ENCODE measurements at places on chromosomes 16 and 17. TPM values are rescaled to one million over a fixed set of nuclear protein-coding genes. Genes with fewer than 3 reads are reported as not detected.

GRCh38 chr17:60155815-60156214 is 6.0 kb downstream of the CA4 start:
- no peak for DNase-seq
- H3K27ac ChIP-seq: no peak overlapping the region

- H3K36me3 ChIP-seq: no peaks in the 10 kb centered on the region
- no peaks in the 10 kb centered on the region for H3K27me3 ChIP-seq
- H3K4me3 ChIP-seq: no peak overlapping the region
- peaks cover 5% of the 10 kb centered on the region for H3K4me1 ChIP-seq
- no peak for DNase-seq
Measured at GRCh38 chr17:66562119-66562518, 259.7 kb downstream of the PRKCA start.

GRCh38 chr17:75133001-75133400 is 1.5 kb upstream of the NT5C start:
- H3K27me3 ChIP-seq: no peaks in the 10 kb centered on the region
- no peak overlapping the region for H3K27ac ChIP-seq
- H3K36me3 ChIP-seq: peaks cover 17% of the 10 kb centered on the region
- H3K4me3 ChIP-seq: no peak overlapping the region
- peaks cover 5% of the 10 kb centered on the region for H3K4me1 ChIP-seq
- no peak for DNase-seq

DNA sequence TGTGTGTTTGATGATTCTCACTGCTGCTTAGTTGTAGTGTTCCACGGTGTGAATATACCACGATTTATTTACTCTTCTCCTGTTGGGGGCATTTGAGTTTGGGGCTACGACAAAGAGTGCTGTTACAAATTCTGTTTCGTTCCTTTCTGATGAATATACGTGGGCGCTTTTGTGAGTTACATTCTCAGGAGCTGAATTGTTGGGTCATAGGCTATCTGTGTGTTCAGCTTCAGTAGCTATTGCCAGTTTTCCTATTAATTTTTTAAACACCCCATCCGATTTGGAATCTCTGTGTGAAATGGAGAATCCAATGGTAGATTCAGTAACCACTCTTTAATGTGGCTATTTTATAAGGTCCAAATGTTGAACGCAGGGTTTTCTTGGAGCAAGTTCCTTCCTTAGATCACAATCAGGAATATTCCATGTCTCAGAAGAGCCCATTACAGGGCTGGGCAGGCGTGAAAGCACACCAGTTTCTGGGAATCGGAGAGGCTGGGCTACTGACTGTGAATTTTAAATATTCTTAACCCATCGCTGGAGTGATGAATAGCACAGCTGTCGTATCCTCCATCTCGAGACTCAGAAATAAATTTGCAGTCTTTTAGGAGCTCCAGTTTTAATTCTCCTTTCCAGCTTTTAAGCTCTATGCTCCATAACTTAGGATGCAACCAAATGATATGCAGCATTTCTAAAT is 115.9 kb downstream of the PITPNC1 start:
- H3K27ac ChIP-seq: no peak overlapping the region
- no peak overlapping the region for H3K4me3 ChIP-seq
- H3K27me3 ChIP-seq: no peaks in the 10 kb centered on the region
- H3K36me3 ChIP-seq: no peaks in the 10 kb centered on the region
- DNase-seq: no peak
- peaks cover 7% of the 10 kb centered on the region for H3K4me1 ChIP-seq

DNA sequence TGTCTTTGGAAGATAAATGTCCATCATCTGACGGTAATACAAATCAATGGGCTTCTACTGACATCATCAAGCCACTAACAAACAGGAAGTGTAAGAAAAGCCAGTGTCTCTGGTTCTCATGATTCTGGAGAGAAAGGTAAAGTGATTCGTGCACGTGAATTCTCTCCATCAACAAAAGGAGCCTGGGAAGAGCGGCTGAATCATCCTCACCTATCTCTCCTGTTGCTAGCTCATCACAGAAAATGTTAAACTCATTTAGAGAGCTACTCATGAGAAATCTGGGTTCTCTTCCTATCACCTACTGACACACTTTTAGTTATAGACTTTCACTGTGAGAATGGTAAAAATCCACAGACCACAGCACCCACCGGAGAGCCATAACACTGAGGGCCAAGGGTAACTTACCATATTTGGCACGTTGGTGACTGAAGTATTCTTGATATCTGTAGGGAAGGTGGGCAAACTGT is 70.3 kb downstream of the CREBBP start:
- H3K27ac ChIP-seq: no peak overlapping the region
- H3K27me3 ChIP-seq: no peaks in the 10 kb centered on the region
- no peak for DNase-seq
- no peaks in the 10 kb centered on the region for H3K36me3 ChIP-seq
- H3K4me3 ChIP-seq: no peak overlapping the region

DNA sequence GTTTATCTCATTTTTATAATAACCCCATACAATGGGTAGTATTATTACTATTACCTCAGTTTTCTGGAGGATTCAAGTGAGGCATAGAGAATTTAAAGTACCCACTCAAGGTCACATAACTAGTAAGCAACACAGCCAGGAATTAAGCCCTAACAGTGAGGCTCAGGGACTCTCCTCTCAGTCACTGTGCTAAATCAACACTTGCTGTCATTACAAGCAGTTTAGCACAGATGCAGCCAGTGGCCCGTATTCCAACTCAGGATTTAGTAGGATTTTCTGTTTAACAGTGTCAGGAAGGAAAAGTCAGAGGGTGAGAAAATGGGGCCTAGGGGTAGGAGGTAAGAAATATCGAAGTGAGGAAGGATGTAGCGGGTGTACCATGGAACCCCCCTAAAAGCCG is 536.9 kb downstream of the TMEM114 start:
- no peak for DNase-seq
- no peaks in the 10 kb centered on the region for H3K36me3 ChIP-seq
- no peaks in the 10 kb centered on the region for H3K27me3 ChIP-seq
- H3K4me1 ChIP-seq: no peaks in the 10 kb centered on the region

GRCh38 chr16:19713697-19714096 is 4.3 kb downstream of the KNOP1 start:
- no peaks in the 10 kb centered on the region for H3K27me3 ChIP-seq
- H3K27ac ChIP-seq: no peak overlapping the region
- no peak overlapping the region for H3K4me3 ChIP-seq
- no peak for DNase-seq

DNA sequence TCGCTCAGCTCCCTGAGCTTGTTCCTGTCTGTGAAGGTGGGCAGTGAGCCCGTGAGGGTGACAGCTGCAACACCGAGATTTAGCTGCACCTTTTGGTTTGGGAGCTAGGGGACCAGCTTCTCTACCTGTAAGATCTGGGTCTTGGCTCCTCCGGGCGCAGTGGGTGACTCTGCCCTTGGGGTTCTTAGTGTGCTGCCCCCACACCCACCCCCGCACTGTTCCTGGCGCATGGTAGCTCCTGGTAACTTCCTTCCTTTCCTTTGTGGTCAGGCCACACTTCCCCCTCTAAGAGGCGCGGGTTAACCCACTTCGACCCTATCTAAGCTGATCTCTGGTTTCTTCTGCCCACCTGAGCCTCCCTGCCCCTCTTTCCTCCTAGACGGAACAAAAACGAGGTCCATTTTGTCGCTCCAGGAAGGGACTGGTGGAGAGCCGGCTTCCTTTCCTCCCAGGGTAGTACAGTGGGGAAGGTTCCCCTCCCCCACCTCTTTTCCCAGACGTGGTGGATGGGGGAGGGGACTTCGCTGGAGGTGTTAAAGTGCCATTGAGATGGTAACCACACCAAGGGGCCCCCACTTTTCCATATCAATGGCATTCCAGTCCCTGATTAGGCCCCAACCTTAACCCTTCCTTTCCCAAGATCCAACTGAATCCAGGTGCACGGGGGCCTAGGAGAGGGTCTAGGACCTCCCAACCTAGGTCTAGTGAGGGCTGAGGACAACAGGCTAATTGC is 4.6 kb upstream of the CLDN9 start:
- H3K4me1 ChIP-seq: peaks cover 20% of the 10 kb centered on the region
- H3K4me3 ChIP-seq: peak overlapping the region; percentile 60
- DNase-seq: peak; percentile 94
- H3K27ac ChIP-seq: peak overlapping the region; percentile 96

The GAS7 gene
- total RNA-seq: 14.5 TPM

The FBXO39 gene
- total RNA-seq: 0.22 TPM

The KRTAP4-2 gene
- total RNA-seq: not detected

The PRAC2 gene
- not detected for total RNA-seq

The GRIN2A gene
- total RNA-seq: 1.8 TPM

Measured in H1 (cell line).